ENCODE measurements at places on chromosomes 3 and 15.

DNA sequence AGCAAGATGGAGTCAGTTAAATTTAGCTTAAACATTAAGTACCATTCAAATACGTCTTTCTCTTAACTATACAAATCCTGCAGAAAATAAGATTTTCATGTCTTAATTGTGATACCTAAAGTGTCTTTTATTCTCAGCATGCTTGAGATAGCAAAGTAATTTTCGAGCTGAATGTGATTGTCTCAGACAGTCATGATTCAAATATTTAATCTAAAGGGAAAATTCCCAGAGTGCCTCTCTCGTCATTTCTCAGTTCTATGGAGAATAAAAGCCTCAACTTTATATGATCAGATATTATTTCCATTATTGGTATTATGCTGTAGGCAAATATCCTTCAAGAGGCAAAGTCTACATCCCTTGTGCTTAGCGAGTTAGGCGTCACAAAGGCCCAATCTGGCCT, 589.9 kb downstream of the TAFA4 start:
- DNase-seq, result no peak

- DNase-seq, result peak; percentile 25
Measured at GRCh38 chr3:155070316-155070715, 9.8 kb upstream of the MME start.

DNA sequence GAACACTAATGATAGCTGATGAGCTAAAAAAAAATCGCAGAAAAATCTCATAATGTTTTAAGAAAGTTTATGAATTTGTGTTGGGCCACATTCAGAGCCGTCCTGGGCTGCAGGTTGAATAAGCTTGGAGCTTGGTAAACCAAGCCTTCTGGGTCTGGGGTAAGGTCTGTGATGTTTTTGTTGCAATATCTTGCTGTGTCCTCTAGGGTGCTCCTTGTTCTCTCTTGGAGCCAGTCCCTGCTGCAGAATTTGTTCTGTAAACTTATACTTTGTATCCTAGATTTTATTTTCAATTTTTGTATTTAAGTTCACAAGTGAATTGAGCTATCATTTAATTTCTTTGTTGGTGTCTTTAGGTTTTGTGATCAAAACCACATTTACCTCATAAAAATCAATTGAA, 143.7 kb downstream of the NR1D2 start:
- DNase-seq, result peak; percentile 41

- no peak for DNase-seq
Measured at GRCh38 chr3:24182756-24183155, 237.7 kb downstream of the NR1D2 start.

- no peak for DNase-seq
Measured at GRCh38 chr3:148840451-148840850, 12.8 kb downstream of the CPB1 start.

DNA sequence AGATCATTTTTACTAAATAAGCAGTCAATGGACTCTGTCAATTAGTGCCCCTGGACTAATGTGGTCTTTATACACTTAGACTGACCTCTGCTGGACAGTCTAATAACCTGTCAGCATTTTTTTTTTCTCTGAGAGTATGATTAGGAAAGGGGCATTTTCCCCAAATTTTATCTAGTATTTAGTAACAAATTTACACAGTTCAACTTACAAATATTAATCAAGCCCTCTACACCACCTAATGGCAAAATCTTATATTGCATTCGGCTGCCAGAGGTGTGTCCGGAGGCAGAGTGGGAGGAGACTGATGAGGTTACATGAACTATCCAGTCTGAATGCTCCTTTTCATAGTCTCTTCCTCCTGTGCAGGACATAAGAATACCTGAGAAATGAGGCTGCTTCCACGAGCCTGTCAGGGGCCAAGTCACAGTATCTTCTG, 36.0 kb upstream of the COLQ start:
- peak; percentile 77 for DNase-seq

GRCh38 chr3:165446555-165446954, 250.4 kb upstream of the SLITRK3 start:
- no peak for DNase-seq

DNA sequence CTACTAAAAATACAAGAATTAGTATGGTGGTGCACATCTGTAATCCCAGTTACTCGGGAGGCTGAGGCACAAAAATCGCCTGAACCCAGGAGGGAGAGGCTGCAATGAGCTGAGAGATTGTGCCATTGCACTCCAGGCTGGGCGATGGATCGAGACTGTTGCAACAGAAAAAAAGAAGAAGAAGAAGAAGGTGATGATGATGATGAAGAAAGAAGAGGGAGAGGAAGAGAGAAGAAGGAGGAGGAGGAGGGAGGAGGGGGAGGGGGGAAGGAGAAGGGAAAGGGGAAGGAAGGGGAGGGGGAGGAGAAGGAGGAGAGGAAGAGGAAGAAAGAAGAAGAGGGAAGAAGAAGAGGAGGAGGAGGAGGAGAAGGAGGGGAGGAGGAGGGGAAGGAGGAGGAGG, 33.2 kb upstream of the ZNF710 start:
- no peak for DNase-seq

- DNase-seq, result no peak
Measured at GRCh38 chr3:106619-107018, 89.9 kb upstream of the CHL1 start.

- no peak for DNase-seq
Measured at GRCh38 chr3:194935061-194935460, 249.4 kb downstream of the FAM43A start.

DNA sequence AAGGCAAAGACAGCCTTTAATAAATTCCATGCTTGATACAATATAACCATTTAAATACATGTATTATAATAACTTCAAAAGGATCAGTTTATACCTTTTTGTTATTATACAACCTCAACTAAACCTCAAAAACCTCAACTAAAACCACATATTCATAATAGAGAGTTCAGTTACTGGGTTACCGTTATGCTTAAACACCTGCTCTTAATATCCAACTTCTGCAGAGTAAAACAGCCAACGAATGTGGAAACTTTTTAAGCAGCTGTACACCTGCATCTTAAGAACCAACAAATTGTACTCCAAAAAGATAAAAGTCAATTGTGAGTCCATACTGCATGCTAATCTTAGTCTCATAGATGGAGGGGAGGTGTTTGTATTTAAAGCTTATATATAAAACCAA, 53.5 kb downstream of the TFDP2 start:
- no peak for DNase-seq

DNA sequence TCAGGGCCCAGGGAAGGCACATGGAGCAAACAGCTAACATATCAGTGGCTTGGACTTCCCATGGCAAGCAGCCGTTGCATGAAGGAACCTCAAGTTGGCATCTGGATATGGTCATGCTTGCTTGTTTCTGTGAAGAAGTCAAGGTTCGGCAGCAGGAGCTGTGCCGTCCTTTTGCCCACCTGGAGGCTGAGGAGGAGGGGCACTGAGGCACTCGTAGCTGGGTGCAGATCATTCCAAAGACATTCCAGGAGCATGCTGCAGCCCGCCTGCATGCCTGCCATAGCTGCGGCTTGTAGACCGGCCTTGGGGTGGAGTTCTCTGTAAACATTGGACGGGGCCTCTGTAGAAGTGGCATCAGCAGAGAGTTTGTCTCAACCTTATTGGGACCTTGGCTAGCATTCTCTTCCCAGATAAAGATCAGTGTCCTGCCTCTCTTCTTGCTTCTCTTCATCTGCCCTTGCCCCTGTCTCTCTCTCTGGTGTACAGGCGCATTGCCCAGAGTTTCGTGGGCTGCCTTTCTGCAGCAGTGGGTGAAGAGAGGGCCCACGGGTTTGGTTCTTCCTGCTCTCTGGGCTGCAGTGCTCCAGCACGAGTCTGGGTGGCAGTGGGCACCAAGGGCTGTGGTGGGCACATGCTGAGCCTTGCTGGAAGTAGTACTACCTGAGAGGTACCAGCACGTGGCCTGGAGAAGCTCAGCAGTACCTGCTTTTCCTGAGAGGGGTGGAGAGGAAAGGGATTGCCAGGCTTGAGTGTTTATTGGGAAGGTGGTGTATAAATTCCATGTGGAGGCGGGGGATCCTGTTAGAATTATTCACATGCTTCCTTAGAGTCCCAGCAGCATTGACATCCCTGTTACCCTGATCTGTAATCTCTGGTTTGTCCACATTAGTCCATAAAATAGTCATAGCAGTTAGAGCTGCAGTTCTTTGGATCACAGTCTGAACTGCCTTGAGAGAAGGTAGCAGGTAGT, 49.4 kb downstream of the CHCHD6 start:
- DNase-seq, result peak; percentile 94

- no peak for DNase-seq
Measured at GRCh38 chr3:20013396-20013795, 1.3 kb upstream of the PP2D1 start.

- no peak for DNase-seq
Measured at GRCh38 chr3:113754494-113755159, 7.8 kb downstream of the ATP6V1A start.

GRCh38 chr3:156673732-156674045, 701 bp upstream of the TIPARP start:
- DNase-seq, result no peak

DNA sequence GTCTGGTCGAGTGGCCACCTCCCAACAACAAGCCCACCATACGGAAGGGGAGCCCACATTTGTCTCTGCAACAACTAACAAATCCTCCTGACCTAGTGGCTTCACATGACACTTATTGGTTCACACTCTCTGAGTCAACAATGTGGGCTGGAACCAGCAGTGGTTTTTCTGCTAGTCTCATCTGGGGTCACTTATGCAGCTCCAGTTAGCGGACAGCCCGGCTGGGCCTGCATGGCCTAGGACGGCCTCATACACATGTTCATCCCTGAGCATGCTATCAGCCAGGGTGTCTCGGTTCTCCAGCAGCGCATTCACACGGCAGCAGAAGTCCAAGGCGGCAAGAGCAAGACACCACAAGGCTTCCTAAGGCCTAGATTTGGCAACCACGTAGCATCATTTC, 281.7 kb downstream of the XXYLT1 start:
- no peak for DNase-seq

DNA sequence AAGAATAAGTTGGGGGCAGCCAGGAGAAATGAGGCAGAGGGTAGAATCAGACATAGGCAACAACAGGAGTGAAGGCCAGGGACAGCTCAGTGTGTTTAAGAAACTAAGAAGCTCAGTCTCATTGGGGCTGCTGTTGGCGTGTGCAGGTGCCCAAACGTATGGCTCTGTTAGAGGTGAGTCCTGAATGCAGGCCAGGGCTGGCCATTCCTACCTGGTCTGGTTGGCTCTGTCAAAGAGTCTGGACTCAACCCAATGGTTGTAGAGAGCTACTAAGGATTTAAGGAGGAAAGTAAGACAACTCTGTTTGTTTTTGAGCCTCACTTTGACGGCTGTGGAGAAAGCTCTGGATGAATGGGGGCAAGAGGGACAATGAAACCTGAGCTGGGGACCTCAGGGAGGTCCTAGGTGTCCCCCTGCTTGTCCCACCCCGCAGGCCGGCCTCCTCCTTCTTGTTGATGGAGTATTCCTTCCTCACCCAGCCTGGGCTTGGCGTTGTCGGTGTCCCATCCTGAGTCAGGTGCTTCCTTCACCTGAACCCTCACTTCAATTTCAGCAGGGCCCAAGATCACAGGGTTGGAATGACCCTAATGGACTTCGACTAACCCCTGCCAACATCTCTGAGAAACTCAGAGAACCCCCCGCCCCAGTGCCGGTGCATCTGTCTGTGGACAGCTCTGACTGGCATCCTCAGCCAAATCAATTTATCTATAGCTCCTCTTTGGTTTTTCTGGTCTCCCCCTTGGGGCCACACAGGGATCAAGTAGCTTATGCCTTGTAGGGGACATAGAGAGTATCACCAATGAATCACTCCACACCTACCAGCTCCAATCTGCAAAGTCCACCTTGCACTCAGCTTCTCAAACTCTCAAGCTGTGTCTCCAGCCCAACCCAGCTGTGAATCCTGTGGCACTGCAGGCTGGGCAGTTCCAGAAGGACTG, 8.3 kb downstream of the ITGA11 start:
- no peak for DNase-seq

DNA sequence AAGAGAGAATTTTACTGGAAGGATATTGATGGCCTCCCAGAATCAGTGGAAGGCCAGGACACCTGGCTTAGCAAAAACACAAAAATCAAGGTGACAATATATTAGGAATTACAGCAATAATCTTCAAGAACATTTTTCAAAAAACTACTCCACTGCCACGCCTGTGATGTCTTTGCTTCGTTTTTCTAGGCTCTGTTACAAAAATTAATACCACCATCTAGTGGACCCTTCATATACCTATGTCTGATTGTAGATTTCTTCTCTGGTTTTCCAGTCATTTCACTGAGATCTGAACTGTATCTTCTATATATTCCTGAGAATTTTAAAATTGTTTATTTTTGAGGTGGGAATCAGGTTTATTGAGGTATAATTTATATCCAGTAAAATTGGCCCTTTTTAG, 5.6 kb upstream of the SLC33A1 start:
- DNase-seq, result peak; percentile 17

DNA sequence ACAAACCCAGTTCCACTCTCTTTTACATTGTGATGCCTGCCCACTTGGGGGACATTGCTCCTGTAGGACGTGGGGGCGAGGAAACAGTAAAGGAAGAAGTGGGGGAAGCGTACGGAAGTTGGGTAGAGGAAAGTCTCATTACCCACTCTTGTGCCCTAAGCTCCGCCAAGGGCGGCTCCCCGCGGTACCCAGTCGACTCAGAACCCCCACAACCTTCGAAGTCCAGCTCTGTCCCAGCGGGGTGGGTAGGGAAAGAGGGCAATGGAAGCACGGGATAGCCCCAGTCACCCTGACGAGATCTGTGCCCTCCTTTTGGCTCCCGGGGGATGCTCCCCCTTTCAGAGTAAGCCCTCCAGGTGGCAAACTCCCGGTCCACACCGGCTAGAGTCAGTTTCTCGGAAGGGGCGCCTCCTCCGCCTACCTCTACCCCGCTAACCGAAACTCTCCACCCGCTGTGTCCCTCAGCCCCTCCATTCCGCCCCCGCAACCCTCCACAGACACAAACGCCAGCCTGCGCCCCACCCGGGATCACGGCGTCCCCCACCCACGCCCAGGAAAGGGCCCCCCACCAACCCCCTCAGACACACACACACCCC, 527 bp downstream of the CSNK1G1 start:
- peak; percentile 33 for DNase-seq

GRCh38 chr3:191005790-191006189, 143.3 kb upstream of the GMNC start:
- DNase-seq, result no peak

GRCh38 chr15:89116404-89116803, 28.1 kb downstream of the ABHD2 start:
- DNase-seq, result peak; percentile 29

GRCh38 chr15:78951841-78952238, 7.0 kb upstream of the CTSH start:
- peak; percentile 22 for DNase-seq

DNA sequence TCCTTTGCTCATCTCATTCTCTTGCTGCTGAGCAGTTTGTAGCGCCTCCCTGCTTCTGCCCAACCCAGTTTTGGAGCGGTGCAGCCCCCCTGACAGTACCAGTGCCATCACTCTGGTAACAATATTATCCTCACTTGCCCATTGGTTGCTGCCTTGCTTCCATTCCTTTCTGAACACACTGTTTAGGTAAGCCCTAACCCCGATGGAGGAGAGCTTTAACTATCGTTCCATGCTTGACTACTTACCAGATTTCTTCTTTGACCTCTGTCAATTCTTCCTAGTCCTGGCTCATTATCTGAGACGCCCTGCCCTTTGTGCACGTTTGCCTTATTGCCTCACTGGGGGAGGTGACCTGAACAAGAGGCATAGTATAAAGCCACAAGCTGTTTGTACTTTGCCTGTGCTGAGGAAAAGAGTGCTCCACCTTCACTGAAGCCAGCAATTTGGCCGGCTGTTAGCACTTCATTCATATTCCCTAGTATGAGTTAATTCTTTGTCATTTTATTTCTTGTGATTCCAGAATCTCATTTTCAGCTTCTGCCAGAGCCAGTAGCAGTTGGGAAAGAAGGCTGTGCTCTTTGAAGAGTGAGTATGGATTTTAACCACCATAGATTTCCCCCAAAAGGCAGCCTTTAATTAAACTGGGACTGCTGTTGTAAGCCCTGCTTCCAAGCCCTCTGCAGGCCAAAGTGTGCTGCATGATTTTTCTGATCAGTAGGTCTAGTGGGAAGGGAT, 11.9 kb downstream of the ABHD6 start:
- DNase-seq, result no peak
